ENCODE measurements at places on chromosomes 6 and 20.

- no peak for DNase-seq
These were observed 14.2 kb downstream of the FARS2 start for GRCh38 chr6:5275497-5275896.

DNA sequence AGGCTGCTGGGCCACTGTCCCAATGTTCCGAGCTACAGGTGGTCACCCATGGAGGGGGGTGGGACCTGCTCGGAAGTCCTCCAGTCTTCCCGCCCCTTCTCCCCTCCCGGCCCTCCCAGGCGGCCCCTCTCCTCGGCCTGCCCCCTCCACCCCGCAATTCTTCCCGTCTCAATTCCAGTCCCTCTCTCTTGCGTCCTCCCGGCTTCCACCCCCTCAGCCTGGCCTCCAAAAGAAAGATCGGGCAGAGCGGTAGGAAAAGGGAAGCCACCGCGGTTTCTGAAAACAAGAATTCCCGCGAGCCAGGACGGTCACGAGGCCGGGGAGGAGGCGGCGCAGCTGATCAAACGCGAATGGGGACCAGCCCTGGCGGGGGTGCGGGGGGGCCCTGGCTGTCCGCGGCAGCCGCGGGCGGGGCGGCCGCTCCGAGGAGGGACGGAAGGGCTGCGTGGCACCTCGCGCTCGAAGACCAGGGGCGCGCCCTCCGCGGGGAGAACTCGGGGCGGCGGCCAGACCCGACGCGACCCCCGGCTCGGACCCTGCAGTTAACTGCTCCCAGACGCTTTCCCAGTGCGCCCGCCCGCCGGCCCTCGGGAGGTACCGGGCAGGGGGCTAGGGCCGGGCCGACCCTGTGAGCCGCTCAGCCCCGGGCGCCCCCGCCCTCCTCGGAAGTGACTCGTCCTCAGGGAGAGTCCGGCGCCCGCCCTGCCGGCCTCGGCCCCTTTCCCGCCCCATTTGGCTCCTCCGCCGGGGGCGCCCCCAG, 1.0 kb downstream of the PXDC1 start:
- DNase-seq, result no peak

DNA sequence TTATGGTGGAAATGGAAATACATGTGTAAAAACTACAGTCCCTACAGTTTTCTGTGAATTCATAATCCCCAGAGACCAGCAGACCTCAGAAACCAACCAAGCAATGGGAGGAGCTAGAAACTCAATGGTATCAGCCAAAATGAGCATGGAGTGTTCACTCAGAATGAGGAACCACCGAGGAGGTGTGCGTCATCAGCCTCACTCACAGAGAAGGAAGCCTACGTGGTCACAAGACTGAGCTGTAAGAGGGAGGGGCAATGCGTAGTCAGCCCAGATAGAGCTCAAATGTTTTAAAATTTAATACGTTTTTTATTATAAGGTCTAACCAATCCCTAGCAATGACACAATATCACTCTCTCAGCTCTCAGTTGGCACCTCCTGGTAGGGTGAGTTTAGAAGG, 17.4 kb downstream of the MYLK4 start:
- DNase-seq, result no peak

DNA sequence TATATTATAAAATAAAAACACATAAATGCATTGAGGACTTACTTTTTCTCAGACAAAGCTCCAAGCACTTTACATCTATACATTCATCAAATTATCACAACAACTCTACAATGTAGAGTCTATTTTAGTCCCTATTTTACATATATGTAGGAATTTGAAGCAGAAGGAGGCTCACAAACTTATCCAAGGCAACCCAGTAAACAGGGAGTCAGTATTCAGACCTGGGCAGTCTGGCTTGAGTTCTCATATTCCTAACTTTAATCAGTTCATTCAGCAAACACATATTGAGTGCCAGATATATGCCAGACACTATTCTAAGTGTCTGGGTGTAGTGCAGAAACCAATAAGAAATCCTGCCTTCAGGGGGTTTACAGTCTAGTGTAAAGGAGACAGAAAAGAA, 129.2 kb downstream of the C6orf58 start:
- DNase-seq, result no peak

DNA sequence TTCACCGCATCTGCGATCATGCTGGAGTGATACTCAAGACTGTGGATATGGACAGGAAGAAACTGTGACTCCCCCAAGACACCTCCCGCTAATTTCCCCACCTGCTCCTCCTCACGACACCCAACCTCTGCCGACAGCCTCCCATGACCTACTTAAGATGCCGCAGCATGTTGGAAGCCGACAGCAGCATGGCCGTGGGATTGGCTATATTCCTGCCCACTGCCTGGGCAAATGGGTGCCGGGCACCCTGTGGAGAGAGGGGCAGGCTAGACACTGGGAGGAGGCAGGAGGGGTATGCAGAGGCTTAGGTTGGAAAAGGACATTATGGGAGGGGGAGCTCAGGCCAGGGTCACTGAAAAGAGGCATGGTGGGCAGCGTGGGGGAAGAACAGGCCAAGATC, 4.5 kb downstream of the IDH3B start:
- no peak for DNase-seq

DNA sequence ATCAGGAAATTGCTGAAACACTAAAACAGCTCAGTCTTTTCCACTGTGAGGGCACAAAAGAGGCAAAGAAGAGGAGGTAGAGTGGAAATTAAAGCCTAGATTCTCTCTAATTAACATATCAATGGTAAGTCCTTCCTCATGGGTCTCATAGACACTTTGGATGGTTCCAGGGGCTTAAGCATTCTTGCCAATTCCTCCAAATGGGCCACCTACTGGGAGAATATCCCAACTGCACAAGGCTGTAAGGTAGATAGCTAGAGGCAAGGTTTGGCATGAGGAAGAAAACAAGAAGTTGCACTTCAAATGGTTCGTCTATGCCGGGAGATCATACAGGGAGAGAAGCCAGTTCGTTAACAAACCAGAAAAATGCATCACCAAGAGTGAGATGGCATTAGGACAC, 107.6 kb upstream of the KHDRBS2 start:
- no peak for DNase-seq

DNA sequence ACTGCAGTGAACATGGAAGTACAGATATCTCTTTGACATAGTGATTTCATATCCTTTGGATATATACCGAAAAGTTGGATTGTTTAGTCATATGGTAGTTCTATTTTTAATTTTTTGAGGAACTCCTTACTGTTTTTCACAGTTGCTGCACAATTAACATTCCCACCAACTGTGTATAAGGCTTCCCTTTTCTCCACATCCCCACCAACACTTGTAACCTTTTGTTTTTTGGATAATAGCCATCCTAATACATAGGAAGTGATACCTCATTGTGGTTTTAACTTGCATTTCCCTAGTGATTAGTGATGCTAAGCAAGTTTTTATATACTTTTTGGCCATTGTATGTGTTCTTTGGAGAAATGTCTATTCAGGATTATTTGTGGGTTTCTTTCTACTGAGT, 45.1 kb upstream of the TENT5A start:
- no peak for DNase-seq

DNA sequence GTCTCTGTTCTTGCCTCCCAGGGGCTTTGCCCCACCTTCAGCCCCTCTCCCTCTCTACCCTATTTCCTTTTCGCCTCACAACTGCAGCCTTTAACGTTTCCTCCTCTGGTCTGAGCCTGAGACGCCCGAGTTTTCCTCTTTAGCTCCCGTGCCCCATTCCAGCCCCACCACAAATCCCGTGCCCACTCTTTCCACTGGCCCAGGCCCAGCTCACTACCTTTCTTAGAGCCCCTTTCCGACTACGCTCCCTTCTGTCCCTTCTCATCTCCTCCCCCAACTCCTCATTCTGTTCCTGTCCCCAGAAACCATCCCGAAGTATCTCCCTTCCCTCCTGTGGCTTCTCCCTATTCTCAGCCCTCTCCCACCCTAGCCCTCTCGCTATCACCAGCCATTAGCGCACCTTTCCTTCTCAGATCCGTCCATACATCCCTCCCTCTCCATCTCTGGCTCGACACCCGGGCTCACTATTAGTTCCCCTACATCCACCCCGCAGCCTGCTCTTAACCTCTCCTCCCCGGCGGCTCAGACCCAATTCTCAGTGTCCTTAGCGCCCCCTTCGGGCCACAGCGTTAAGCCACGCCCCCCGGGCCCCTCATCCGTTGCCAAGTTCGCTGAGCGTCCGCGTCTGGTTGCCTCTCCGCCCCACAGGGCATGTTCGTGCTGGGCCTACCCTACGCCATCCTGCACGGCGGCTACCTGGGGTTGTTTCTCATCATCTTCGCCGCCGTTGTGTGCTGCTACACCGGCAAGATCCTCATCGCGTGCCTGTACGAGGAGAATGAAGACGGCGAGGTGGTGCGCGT, 2.7 kb downstream of the SLC32A1 start:
- DNase-seq, result no peak

DNA sequence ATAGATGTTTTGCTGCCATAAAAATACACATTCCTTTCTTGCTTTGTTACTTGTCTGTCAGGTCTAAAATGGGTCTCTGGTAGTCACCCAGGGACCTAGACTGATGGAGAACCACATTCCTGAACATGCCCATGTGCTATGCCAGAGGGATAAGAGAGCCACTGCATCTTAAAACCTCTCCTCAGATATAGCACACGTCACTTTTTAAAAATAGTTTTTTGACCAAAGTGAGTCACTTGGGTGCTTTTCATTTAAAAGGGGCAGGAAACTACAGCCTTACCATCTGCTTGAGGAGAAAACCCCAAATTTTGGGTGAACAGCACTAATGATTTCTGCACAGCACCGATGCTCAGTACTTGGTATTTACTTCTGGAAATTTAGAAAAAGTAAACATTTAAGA, 197.8 kb downstream of the OGFRL1 start:
- DNase-seq, result no peak

DNA sequence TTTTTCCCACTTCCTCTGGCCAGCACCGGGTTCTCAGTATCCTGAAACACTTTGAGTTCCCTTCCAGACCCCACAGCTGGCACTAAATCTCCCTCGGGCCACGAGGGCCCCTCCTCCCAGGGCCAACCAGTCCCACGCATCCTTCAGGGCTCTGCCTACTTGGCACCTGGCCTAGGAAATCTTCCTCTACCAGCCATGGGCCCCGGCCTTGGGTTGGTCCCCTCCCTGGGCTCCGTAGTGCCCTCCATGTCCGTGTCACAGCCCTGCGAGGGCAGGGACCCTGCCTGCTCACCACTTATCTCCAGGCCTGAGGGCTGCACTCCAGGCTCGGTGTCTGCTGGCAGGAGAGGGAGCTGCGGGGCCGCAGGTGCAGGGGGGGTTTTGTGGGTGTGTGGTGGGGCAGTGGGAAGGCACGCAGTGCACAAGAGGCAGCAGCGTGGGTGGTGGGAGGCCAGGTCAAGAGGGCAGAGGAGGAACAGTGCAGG, 48.8 kb upstream of the CDH22 start:
- DNase-seq, result no peak

GRCh38 chr6:112990971-112991370, 643.8 kb downstream of the RFPL4B start:
- DNase-seq, result no peak

GRCh38 chr6:8182902-8183665, 80.7 kb upstream of the EEF1E1 start:
- no peak for DNase-seq

- no peak for DNase-seq
These were observed 118.1 kb downstream of the TRDN start for GRCh38 chr6:123518441-123519188.

DNA sequence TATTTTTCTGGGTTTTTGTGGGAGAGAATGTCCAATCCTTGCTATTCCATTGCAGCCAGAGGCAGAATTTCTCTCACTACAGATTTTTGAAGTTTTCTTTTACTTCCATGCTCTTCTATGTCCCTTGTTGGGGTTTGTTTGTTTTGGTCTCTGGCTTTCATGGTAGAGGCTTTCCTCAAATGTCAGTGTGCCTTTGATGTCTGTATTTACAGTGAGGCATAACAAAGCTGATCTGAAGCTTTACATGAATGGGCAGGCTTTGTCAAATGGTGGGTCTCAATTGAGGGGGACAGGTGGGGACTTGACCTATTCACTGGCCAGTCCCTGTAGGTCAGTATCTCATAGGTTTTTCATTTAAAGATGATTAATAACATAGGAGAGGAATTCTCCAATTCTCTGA, 8.6 kb upstream of the CARMIL1 start:
- DNase-seq, result no peak

GRCh38 chr6:140380427-140381218, 1006.2 kb upstream of the CITED2 start:
- DNase-seq, result no peak

DNA sequence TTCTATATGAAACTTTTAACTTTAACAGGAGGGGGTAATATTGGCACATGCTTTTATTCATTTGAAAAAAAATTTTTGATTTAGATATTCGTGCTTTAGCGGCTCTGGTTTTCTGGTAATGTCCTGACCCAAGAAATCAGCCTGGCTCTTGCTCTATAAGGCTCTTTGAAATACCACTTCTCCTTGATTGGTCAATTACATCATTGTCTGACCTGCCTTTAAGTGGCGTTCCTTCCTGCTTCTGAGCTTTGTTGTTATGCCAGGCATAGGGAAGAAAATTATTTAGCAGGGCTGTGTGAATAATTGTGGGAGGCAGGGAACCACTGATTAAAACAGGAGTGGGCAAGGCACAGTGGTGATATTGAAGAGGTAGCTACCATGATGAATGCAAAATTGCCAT, 3.9 kb downstream of the RNF144B start:
- DNase-seq, result no peak

DNA sequence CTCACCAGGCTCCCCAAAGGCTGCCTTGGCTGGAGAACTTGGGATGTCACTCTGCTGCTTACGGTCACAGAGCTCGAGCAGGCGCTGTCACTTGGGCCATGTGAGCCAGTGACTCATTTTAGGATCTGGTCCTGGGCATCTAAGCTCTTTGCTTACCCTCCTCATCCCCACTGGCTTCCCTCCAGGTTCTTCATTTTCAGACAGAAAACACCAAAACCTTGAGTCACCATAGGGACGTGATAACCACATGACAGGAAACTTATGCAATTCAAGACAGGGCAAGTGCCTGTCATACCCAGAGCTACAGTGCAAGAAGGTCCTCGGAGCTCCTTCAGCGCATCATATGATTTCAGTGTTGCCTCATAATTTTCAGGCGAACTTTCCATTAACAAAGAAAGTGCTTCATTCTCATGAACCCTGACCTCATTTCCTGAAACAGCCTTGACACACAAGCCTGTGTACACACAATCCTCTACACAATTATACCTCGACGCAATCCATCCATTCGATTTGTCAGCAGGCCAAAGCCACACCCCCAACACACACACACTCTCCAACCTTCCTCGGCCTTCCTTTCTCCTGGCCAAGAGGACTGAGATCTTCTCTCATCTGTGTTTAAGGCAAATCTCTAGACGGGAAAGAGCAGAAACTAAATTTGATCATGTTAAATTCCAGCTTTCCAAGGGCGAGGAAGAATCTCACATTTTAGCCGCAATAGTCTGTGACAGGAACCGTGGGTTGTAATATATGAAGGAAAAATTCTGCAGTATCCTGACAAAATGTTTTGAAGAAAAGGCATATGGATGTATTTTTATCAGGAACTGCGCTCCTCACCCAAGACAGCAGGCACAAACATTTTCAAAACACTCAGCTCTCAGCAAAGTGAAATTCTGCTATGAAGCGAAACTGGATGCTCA, 25.3 kb downstream of the TBC1D7 start:
- peak; percentile 16 for DNase-seq

DNA sequence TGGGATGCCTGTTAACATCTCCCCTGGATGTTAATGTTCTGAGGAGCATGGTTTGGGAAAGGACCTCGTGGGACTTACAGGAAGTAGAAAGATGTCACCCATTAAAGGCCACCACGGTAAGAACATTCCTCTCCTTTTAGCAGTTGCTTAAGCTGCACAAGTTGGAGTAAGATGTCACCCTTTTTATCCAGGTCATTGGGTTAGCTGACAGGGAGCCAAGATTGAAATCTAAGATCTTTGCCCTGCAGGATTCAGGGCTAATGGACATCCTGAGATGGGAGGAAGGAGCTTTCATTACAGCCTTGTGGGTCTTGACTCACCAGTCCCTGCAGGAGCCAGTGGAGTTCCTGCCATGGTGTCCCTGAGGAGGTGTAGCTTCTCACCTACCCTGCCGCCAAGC, 22.1 kb downstream of the PABPC1L start:
- no peak for DNase-seq
